SW480 (cell line): ENCODE measurements at places on chromosomes 6 and 20.
A peak's percentile ranks its signal among the peaks of the same experiment; 100 is the strongest.

DNA sequence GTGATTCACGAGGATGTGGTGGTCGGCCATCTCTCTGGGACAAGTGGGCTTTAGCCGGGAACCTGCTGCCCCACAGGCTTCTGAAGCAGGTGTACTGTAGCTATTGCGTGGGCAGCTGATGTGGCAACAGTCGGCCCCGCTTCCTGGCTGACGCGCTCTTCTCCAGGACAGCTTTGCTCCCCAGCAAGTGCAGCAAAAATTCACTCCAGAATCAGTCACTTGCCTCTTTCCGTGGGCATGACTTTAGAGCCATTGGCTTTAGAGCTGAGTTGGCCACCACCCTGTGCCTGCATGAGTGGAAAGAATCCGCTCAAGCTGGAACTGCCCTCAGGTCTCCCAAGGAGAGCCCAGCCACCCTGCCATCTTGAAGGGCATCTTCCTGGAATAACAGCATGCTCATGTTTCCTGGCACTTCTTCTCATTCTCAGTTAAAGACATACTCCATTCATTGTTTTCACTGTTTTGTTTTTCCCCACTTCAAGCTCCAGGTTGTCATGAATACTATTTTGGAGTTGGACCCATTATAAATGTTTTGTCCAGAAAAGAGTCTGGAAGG is 178.3 kb downstream of the ZDHHC14 start:
- no peak for DNase-seq

DNA sequence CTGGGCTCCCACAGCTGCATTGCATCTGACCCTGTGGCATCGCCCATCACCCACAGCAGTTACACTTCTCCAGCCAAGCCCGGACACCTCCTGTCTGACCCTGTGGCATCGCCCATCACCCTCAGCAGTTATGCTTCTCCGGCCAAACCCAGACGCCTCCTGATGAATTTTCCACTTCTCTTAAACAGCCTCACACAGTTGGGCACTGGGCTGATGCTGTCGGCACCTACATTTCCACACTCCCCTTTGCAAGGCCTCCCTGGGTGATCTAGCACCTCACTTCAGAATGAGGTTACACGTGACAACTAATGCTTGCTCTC is 175.2 kb upstream of the ARID1B start:
- DNase-seq = no peak

GRCh38 chr6:110217266-110217665 is 37.0 kb downstream of the CDC40 start:
- peak; percentile 5 for DNase-seq

DNA sequence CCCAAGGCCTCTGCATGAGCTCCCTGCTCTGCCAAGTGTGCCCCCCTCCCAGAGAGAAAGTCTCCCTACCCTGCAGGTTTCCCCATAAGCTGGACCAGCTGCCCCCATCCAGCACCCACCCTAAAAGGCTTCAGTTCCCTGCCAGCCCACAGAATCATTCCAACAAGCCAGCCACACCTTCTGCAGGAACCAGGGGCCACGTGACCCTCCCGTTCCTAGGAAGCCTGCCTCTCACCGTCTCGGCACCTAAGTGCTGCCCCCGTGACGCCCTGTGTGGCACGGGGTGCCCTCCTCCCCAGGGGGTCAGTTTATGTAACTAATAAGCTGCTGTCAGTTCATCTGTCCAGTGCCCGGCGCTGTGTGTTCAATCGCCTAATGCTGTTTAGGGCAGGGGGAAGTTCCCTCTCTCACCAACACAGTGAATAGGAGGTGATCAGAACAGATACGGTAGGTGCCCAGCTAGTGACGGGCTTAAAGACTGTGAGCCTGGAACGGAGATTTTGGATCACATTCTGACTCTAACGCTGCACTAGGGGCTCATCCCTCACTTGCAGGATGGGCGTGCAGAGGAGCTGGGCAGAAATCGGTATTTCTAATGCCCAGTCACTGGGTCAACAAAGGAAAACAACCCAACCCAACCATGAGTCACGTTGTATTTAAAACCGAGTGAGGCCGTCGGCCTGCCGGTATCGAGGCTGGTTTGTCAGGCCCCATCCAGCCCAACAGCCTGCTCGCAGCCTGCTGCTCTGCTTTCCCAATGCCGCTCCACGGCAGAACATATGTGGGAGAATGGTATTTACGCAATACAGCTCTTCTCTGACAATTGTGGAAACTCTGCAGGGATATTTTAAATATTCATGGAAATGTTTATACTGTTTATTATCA is 56.0 kb downstream of the RAMACL start:
- peak; percentile 70 for DNase-seq

DNA sequence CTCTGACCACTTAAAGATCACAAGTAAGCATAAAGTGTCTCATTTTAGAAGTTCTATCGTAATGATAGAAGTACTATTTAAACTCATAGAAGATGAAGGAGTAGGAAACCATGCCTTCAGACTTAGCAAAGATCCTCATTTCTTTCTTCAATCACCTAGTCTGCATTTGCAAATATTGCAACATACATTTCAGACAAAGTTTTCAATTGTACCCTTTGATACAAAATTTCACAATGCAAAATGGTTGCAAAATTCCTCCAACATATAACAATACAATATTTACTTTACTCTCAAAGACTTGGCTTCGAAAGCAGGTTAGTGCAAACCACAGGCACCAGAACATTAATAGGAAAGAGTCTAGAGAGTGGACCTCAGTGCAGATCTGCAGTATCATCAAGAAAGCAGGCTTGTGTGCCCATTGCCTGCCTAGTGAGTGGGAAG is 16.1 kb upstream of the ROS1 start:
- DNase-seq = no peak

DNA sequence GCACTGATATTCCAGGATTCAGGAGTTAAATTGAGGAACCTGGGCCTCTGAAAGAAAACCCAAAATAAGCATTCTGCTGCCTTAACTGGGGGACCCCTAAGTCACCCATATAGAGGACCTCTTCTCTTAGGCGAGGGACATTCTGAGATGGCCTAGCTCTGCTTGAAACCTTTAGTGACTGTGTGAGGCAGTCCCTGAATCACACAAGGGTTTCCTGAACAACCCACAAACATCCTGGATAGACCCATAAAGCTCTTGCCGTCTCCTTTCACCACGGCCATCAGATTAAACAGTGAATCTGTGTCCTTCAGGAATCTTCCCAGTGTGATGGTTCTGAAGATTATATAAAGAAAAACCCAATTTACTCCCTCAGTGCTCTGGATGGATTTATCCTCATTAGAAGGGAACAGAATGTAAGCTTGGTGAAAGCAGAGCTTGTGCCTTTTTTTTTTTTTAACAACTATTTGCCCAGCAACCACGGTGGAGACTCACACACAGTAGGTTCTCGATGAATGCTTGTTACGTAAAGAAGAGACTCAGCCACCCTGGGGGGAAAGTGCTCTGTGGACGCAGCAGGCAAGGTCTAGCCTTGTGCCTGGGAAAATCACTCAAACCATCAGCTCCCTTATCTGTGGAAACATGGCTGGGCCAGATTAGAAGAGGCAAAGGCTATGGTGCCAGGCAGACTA is 39.1 kb upstream of the SIRPG start:
- DNase-seq = no peak

DNA sequence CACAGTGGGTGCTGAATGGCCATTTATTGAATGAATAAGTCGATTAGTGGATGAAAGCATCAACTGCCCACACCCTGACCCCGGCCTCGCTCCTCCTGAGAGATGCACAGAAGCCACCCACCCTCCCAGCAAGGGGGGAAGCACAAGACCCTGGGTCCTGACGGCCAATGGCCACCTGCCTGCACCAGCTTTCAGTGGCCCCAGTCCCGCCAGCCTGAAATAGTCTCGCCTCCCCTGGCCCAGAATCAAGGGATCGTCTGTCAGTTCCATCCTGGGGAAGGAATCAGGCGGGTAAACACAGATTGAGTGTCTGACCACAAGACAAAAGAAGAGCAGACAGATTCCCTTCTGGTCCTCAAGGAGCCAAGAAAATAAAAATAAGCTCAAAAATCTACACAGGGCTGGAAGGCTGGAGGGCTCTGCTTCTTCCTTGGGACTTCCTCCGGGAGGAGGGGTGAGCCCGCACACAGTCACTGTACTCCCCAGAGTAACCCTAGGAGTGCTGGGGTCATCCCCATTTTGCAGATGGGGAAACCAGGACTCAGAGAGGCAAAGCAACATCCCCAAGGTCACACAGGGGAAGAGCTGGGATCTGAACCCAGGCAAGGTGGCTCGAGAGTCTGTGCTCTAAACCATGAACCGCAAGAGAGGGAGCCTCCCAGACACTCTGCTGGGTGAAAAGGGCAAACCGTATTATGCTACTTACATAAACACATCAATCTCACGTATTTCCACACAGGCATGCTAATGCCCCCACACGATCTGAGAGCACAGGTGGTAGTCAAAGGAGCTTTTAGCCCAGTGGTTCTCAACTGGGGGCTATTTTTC is 7.8 kb downstream of the PREX1 start:
- DNase-seq = no peak

DNA sequence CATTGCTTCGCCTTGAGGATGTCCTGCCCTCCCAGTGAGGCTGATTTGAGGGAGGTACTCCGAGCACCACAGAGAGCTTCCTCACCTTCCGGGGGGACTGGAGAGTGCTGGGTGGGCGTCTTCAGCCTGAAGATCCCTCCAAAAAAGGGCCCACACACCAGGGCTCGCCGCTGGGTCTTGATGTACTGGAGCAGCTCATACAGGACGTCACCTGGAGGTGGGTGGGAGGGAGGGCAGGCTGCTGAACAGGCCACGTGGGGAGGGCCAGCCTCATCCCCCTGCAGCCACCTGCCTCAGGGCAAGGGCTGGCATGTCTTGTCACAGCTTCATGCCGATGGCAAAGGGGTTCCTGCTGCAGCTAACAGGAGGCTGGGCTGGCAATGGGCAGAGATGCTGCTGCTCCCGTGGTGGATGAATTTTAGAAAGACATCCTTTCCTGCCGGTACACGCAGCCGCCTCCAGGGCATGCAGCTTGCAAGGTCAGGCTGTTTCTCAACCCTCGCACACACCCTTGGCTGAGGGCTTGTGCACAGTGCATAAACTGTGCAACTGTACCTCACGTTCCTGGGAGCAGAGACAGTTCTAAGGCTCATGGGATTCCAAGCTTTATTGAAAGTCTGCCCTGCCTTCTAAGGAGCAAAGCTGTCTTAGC is 14.0 kb downstream of the ETV7 start:
- DNase-seq = no peak

DNA sequence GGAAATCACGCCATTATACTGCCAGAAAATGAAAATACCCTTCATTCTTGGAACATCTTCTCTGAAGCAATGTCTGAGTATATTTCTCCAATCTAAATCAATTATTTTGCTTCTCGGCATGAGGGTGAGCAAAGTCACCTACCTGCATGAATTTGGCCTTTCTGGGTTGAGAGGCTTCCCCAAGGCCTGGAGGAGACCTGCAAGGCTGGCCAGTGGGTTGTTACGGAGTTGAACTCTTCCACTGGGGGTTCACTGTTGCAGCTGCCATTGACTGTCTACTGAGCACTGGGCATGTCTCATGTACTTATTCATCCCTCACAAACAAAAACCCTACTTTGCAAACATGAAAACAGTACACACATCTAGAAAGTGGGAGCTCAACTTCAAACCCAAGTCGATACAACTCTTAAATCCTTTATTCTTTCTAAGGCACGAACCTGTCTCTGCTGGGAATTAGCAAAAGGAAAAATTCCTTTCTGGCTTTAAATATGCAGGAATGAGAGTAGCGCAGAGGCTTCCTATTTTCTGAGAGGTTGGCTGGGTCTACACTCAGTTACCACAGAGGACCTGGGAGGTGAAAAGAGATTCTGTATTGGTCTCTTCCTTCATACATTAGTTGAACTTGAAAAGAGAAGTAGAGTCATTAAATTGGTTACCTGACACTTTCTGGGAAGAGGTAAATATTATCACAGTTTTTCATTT is 87.6 kb upstream of the SGK1 start:
- DNase-seq = no peak

DNA sequence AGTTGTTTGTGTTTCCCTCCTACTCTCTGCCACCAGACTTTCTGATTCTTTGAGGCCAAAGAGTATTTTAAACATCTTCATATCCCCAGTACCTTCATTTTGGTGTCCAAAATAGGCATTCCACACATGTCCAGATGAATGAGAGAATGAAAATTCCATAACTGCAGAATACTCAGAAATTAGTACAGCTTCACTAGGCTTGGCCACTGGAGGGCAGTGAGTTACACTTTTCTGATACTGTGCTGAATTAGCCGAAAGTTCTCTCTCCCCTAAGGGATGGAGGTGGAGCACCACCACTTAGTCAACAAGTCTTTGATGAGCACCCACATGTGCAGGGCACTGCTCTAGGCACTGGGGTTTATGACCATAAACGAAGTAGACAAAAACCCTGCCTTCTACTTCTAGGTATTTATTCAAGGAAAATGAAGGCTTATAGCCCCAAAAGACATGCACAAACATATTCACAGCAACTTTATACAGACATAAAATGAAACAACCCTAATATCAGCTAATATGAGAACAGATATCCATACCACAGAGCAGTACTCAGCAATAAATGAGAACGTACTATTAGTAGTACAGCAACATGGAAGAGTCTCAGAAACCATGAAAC is 46.1 kb upstream of the TMEM217 start:
- no peak for DNase-seq

DNA sequence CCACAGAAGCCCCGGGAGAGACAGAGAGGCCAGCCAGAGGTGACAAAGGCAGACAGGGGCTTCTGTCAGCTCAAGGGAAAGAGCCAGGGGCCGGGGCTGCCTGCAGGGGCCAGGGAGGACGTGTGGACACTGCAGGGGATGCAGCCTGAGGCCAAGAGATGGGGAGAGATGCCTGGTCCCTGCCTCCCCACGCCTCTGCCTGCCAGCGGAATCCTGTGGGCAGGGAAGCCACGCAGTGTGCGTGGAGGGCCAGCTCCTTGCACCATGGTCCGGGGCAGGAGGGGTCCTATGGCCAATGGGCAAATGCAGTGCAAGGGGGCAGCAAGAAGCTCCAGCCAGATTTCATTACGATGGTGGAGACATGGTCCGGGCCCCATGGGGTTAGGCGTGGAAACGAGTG is 224.9 kb downstream of the CDH4 start:
- DNase-seq = no peak

DNA sequence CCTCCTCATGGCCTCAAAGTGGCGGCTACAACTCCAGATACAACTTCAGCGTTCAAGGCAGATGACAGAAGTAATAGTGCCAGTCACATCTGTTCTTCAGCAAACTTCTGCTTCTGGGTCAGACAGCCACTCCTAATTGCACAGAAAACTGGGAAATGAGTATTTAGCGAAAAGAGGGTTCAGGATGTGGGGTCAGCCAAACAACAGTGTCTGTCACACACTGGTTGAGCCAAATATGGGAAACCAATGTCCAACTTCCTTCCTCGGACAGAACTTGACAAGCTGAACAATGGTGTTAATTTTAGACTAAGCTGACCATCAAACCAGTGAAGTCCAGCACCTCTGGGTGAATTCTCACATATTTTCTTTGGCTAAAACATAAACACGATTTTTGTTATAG is 22.1 kb downstream of the NUDT3 start:
- DNase-seq = no peak
